Adrenal gland (tissue), 19 donors: ENCODE measurements at places on chromosomes 3 and 15. TPM values are rescaled to one million over a fixed set of nuclear protein-coding genes. Genes with fewer than 3 reads are reported as not detected.

DNA sequence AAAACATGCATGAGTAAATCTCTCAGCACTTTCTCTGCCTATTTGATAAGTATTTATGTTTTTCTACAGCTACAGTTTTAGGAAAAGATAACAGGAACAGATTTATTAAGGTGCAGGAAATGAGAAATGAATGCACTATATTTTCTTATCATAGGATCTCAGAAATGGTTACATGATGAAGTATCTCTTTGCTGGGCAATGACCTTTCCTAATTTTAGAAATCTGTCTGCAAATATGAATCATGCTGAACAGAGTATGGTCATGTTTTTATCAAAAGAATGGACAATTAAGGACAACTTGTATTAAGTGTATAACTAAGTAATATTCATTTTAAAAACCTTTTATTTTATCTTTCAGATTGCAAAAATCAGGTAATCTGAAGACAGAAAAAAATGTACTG, 53.8 kb upstream of the SPPL2A start:
- DNase-seq: no peak

DNA sequence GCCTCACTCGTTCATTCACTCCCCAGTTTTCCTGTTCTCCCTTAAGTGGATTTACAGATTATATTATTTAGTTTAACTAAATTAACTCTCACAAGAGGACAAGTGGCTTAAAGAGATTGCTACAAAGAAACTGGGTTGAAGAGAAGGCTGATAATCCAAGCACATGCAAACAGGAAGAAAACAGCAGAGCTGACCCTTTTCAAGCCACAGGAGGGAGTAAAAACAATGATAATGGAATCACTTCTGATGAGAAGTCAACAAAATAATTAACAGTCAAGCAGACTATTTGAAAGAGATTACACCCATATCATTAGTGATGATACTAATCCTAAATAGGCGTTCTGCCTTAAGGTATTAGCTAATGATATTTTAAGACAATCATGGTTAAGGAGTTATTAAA, 31.7 kb downstream of the BOC start:
- DNase-seq: no peak

- no peak for DNase-seq
Measured at GRCh38 chr15:86911022-86911421, 831.4 kb downstream of the AGBL1 start.

DNA sequence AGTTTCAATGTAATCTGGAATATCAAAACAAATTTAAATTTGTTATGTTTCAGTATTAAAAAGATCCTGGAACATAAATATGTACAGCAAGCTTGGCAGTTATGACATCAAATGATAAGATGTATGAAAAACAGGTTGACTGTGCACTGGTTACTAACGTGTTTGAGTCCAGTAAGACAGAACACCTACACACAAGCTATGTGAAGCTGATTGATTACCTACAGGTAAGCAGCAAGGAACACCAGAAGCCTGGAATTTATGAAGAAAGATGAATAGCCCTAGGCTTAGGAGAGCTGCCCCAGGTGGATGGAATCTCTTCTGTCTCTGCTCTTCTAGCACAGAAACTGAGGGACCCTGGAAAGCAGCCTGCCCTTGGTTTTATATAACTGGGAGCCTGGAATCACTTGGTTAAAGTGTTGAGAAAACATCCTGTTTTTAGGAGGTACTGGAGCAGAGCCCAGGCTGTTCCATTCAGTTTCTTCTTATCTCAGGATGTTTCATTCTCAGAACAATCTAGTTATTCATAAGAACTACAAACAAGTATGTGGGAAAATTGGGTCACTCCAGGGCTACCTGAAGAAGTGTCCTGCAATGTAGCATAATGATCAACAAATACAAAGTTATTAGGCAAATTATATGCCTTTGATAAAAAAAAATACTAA, 36.3 kb downstream of the SLITRK3 start:
- DNase-seq: no peak

- no peak for DNase-seq
Measured at GRCh38 chr15:60734851-60735250, 255.9 kb upstream of the ICE2 start.

DNA sequence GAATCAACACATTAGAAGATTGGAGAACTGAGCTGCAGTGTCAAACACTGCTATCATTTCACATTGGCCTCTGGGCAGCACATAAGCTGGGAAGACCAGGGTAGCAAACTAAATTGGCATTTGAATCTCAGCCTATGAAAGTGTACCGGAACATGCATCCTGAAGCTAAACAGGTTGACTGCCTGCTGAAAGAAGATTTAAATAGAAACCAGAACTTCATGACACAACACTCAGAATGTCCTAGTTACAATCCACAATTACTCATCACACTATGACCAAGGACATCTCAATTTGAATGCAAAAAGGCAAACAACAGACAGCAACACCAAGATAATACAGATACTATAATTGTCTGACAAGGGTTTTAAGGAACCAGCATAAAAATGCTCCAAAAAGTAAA, 26.2 kb downstream of the TM2D3 start:
- no peak for DNase-seq

- no peak for DNase-seq
Measured at GRCh38 chr3:57109437-57110199, 49.2 kb downstream of the SPATA12 start.

- no peak for DNase-seq
Measured at GRCh38 chr15:85755942-85756341, 38.8 kb downstream of the KLHL25 start.

DNA sequence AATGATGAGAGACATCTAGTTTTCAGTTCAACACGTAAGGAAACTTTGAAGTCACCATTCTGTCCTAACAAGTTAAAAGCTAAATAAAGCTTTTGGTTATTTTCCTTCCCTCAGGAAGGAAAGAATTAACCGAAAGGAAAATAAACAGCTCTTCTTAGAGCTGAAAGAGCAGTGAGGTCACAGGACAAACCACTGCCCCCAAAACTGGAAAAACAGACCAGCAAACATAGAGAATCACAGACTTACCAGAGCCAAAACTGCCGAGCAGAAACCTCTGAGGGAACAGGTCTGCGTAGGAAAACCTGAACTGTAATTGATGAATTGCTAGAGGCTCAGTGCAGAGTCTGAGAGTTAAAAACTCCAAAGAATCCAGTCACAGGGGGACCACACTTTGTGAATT, 14.7 kb downstream of the USP50 start:
- DNase-seq: no peak

GRCh38 chr3:72278349-72279067, 493.6 kb upstream of the PROK2 start:
- DNase-seq: no peak

- peak; percentile 66 for DNase-seq
Measured at GRCh38 chr15:78067328-78068228, 9.9 kb downstream of the TBC1D2B start.

DNA sequence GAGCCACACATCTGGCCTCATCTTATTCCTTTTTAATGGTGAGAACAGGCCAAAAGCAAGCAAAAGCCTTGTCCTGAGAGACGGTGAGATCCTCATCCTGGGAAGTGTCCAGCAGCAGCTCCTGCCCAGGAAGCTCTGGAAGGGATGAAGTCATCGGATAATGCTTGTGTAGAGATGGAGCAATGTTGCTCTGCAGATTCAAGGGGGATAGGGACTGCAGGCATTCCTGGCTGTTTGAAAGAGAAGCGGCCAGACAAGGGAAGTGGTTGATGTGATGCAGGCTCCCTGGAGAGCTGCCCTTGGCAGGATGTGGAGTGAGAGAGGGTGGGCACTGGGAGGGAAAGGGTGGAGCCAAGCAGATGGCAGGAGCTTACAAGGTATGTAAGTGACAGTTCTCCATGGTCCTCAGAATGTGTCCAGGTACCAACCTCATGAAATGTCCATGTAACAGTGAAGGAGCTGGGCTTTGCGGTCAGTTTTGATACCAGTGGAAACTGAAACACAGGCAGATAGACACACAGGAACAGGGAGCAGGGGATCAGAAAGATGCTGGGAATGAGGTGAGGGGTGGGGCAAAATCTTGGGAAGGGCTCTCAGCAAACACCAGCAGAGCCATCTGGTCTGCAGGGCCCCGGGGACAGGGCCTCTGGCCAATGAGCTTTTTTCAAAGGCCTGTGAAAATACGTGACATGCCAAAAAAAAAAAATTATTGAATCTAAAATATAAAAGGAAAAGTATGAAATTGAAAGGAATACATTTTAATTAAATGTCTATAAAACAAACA, 32.2 kb upstream of the LACTB start:
- DNase-seq: no peak

GRCh38 chr15:100201376-100202280, 140.1 kb downstream of the ADAMTS17 start:
- no peak for DNase-seq

- peak; percentile 38 for DNase-seq
Measured at GRCh38 chr15:92899601-92899947, 550 bp upstream of the CHD2 start.

- no peak for DNase-seq
Measured at GRCh38 chr3:27571345-27571744, 87.2 kb upstream of the SLC4A7 start.

Gene SAMMSON
- polyA plus RNA-seq: not detected

Gene CACNA2D2
- 2.0 TPM for polyA plus RNA-seq

Gene ANKRD63
- polyA plus RNA-seq: not detected

Gene CPOX
- polyA plus RNA-seq: 9.0 TPM

Gene EPB42
- not detected for polyA plus RNA-seq

Gene CD200R1
- 0.34 TPM for polyA plus RNA-seq

Gene RFC4
- 13.1 TPM for polyA plus RNA-seq

Gene P4HTM
- polyA plus RNA-seq: 26.6 TPM

Gene ICE2
- polyA plus RNA-seq: 42.2 TPM

Gene MTMR10
- 17.8 TPM for polyA plus RNA-seq

Gene HYAL1
- 9.7 TPM for polyA plus RNA-seq

Gene DNAH12
- polyA plus RNA-seq: 0.84 TPM

Gene PDCD10
- 146 TPM for polyA plus RNA-seq

Gene CKMT1A
- polyA plus RNA-seq: 3.6 TPM

Gene EOMES
- polyA plus RNA-seq: 0.10 TPM
